ENCODE measurements at places on chromosomes 5 and 9. TPM values are rescaled to one million over a fixed set of nuclear protein-coding genes. Genes with fewer than 3 reads are reported as not detected.

GLRA1 gene
- polyA plus RNA-seq: not detected

FGF1 gene
- 8.5 TPM for polyA plus RNA-seq

NEUROG1 gene
- not detected for polyA plus RNA-seq

PCDHB2 gene
- 0.46 TPM for polyA plus RNA-seq

PAEP gene
- not detected for polyA plus RNA-seq

BNIP1 gene
- 25.8 TPM for polyA plus RNA-seq

OTULINL gene
- polyA plus RNA-seq: 0.09 TPM

PCDHB15 gene
- polyA plus RNA-seq: 0.17 TPM

SMAD5 gene
- 37.4 TPM for polyA plus RNA-seq

RNF20 gene
- polyA plus RNA-seq: 13.7 TPM

MUSK gene
- polyA plus RNA-seq: 0.07 TPM

TMEM174 gene
- polyA plus RNA-seq: not detected

ZBTB26 gene
- 3.1 TPM for polyA plus RNA-seq

ZNF454 gene
- polyA plus RNA-seq: 0.07 TPM

NUTM2G gene
- not detected for polyA plus RNA-seq

DDX4 gene
- not detected for polyA plus RNA-seq

NR4A3 gene
- 0.37 TPM for polyA plus RNA-seq

FOXD4L4 gene
- polyA plus RNA-seq: not detected

TAF11L9 gene
- polyA plus RNA-seq: not detected

CYLC2 gene
- polyA plus RNA-seq: not detected

SPOCK1 gene
- polyA plus RNA-seq: 15.8 TPM
